ENCODE measurements at places on chromosomes 1 and 21. TPM values are rescaled to one million over a fixed set of nuclear protein-coding genes. Genes with fewer than 3 reads are reported as not detected.

GRCh38 chr1:115811140-115811828 lies 29.6 kb downstream of the NHLH2 start:
- DNase-seq: no peak

The SLAMF9 gene
- polyA plus RNA-seq: not detected

The ANKRD34A gene
- polyA plus RNA-seq: 1.1 TPM

The UBE2U gene
- 0.42 TPM for polyA plus RNA-seq
